Activated naive CD4-positive, alpha-beta T cell treated with Interleukin-2 at 50 U/mL for 16 hours (primary cell): ENCODE measurements at places on chromosomes 12 and 14.

- no peak for DNase-seq
These were observed 12.8 kb downstream of the ADGRD1 start for GRCh38 chr12:130966443-130967030.

GRCh38 chr14:76136476-76137110 is 15.1 kb upstream of the GPATCH2L start:
- no peak for DNase-seq

DNA sequence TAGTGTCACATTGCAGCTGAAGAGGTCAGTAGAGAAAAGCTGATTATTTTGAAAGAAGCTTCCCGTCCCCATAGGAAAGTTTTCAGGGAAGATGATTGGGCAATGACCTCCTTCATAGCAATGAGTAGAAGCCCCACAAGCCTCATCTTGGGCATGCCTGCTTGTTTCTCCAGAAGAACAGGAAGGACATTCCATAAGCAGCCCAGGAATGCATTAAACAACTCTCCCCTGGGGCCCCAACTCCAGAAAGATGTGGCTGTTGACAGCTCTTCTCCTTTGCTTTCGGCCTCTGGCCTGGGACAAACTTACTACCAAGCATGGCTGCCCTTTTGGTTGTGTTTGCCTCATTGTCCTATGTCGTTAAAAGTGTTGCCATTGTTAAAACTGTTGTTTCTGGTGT is 5.7 kb upstream of the VDR start:
- no peak for DNase-seq

DNA sequence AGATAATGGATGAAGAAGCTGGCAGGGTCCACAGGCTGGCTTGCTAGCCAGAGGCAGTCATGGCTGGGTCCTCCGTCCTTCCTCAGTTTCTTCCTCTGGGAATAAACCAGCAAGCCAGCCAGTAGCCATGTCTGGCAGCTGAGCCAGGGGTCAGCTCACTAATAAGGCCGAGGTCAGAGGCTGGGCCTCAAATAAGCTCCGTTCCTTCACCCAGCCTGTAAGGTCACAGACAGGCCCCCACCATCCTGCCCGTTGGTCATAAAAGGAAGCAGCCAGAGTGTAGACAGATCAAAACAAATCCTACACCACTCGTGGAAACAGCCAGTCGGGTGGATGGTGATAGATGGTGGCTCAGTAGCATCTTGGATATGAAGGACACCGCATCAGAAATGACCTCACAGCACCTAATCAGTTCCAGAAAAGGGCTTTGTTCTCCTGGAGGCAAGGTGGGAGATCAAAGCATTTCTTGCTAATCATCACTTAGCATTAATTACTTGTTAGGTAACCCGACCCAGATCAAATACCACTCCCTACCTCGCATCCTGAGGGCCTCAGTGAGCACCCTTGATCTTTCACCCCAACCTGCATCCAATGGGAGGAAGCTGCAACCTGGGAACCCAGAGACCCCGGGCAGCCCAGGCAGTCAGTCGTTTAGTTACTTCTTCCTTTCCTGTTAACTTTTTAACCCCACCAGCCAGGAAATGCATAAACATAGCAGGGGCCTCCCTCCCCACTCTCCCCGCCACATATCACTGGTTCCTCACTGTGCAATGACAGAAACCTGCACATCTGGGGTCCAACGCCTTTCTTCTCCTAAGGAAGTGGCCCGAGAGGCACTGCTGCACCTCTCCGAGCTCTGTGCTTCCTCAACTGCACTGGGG is 90.2 kb downstream of the KDM2B start:
- DNase-seq, result no peak

- DNase-seq, result no peak
These were observed 28.8 kb downstream of the VCPKMT start for GRCh38 chr14:50087341-50088116.

- no peak for DNase-seq
These were observed 728.0 kb downstream of the FSCB start for GRCh38 chr14:43778937-43779639.

DNA sequence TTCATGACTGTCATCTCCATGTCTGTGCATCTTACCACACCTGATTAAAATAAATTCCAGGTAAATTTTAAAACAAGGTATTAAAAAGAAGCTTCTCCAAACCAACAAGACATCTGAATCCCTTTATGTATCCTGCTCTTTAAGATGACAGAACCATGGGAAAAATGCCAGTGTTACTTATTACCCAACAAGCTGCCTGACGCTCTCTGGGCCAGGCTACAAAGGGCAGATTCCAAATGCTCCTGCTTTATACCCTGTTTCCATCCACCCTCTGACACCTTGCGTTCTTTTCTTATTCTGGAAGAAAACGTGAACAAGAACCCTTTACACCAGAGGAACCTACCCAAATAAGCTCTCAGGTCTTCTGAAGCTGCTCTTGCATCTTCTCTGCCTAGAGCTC is 70.7 kb downstream of the SLC8A3 start:
- DNase-seq, result no peak
